ENCODE measurements at places on chromosomes 5 and 9.
A peak's percentile ranks its signal among the peaks of the same experiment; 100 is the strongest.

GRCh38 chr9:126699401-126699881 is 85.7 kb downstream of the LMX1B start:
- DNase-seq: no peak

DNA sequence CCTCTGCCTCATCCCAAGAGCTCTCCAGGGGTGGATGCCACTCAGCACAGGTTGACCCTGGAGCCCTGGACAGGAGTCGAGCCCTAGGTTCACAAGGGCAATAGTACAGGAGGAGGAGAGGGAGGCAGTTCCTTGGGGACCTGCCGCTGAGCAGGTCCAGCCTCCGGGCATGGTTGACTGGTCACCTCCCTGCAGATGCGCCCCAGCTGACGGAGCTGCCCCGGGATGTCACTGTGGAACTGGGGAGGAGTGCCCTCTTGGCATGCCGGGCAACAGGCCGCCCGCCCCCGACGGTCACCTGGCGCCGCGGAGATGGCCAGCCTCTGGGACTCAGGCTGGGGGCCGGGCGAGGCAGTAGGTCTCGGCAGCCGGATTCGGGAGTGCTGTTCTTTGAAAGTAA is 53.7 kb downstream of the HMCN2 start:
- DNase-seq: no peak

DNA sequence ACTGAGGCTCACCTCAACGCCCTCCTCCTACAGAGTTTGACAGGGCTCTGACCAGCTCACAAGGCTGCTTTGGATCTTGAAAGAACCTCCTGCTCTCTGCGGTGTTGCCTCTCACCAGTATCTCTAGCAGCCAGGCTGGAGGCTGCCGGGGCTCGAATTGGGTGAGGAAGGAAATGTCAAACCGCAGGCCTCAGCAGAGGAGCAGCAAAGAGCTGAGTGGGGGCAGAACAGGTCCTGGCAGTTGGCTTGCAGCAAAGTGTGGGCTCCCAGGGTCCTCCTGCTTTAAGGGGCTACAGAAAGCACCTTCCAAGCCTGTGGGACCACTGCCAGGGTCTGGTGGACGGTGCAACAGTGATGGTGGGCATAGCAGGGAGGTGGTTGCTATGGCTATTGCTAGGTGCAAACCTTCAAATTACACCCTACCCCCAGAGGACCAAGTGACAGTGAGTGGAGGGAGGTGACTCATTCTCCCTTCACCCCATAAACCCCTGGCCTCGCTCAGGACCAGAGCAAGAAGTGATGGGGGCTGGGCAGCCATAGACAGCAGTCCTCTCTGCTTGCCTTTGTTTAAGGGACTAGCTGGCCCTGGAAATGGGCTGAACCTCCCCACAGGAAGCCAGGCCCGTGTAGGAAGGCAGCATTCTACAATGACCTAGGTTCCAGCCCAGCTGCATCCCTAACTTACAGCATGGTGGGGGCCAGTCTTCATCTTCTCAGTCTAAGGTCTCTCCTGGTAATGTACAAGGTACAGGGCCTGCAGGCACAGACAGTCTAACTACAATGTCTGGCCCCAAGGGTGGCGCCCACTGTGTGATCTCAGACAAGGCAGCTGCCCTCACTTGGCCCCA is 18.7 kb downstream of the LCP2 start:
- DNase-seq: no peak

- no peak for DNase-seq
Measured at GRCh38 chr5:138975098-138975847, 100.1 kb upstream of the LRRTM2 start.

DNA sequence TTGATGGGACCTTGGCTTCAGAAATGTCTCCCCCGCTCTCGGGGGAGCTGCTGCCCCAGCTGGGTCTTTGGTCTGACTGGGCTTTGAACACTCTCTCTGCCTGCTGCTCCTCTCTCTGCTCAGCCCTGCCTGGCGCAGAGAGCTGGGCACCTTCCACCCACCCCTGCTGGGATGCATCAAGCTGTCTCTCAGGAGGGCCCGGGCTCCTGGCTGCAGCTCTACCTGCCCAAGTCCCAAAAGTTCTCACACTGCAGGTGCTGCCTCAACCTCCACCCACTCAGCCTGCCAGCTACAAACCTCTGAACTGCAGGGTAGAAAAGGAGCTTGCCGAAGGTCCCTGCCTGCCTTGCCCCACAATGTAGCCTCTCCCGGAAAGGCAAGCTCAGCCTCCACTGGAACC is 36.7 kb downstream of the IRX2 start:
- DNase-seq: no peak

DNA sequence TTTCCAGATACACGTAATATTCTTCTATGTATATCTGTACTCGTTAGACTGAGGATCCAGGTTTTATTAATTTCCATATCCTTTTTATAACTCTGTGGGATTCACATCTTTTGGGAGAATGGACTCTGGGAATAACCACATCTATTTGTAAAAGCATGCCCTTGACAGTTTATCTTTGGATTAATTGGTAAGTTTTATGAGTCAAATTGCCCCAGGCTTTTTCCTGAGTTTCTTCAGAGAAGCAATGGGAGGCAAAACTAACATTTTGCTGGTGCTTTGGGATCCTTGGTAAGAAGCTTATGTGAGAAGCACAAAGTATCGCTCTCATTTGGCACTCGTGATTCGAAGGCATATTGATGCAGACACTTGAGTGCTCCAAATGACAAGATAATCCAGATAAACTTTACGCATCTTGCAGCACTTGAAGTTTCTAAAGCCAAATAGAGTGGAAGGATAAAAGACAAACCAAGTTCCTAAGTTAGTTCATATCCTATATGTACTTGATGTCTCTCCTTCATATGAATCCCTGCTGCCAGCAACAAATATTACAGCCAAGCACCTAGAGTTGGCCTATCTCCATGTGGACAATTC is 324.7 kb downstream of the TLE4 start:
- DNase-seq: peak; percentile 12

GRCh38 chr5:134547579-134547978 is 22.1 kb downstream of the JADE2 start:
- DNase-seq: no peak

DNA sequence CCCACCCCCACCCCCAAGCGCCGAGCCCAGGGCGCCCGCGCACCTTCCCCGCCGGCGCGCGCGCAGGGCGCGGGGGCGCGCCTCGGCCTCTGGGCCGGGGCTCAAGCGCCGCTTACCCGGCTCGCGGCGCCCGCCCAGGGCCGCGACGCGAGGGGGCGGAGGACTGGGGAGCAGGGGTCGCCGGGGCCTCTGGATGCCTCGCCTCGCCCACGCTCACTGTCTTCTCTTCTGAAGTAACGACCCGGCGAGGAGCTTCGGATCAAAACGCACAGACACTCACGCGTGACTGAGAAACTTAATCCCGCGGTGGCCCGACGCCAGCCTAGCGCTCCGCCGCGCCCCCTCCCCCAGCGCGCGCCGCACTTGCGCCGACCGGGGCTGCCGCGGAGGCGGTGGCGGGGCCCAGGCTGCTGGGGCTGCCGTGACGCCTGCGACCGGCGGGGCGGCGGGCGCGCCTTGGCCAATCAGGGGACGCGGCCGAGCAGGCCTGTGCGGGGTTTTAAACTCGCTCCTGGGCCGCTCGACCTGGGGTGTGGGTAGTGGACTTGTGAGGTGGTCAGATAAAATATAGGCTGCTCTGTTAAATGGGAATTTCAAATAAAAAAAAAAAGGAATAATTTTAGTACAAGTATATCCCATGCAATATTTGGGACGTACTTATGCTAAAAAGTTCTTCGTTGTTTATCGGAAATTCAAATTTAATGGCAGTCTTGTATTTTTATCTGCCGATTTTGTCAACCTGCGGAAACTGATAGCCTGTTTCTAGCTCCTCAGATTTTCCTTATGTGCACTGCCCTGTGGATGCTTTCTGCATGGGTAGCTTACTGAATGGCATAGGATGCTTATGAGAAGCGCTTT is at the start of gene MPDZ:
Gene MPDZ (minus strand): TSS at position 409 of the 858 bp plus-strand sequence. CDS start 29,377 bp downstream, outside the sequence.
- DNase-seq: no peak

GRCh38 chr9:131642496-131643083 is 97.3 kb downstream of the PRRT1B start:
- DNase-seq: no peak

- DNase-seq: no peak
Measured at GRCh38 chr9:78938821-78939220, 632.9 kb upstream of the TLE4 start.

- DNase-seq: no peak
Measured at GRCh38 chr5:94240993-94241651, 377.3 kb downstream of the KIAA0825 start.

DNA sequence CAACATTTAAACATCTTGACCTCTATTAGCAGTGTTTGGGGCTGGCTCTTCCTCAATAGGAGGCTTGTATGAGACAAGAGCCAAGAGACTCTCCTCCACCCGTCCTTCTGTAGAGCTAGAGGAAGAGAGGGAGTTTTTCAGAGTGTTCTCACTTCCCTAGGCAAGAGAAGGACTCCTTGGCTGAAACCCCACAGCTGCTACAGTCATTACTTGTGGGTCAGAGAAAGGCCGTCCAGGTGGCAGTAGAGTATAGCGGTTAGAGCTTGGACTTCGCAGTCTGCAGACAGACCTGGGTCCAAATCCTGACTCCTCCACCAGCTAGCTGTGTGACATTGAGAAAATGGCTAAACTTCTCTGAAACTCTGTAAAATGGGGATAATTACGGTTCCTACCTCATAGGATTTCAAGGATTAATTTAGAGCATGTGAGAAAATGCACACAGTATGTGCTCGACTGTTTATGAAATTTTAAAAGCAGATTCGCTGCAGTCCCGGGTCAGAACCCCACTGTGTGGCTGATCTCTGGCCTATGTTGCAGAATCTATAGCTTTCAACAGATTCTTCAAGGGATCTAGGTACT is 80.8 kb upstream of the ARAP3 start:
- no peak for DNase-seq

DNA sequence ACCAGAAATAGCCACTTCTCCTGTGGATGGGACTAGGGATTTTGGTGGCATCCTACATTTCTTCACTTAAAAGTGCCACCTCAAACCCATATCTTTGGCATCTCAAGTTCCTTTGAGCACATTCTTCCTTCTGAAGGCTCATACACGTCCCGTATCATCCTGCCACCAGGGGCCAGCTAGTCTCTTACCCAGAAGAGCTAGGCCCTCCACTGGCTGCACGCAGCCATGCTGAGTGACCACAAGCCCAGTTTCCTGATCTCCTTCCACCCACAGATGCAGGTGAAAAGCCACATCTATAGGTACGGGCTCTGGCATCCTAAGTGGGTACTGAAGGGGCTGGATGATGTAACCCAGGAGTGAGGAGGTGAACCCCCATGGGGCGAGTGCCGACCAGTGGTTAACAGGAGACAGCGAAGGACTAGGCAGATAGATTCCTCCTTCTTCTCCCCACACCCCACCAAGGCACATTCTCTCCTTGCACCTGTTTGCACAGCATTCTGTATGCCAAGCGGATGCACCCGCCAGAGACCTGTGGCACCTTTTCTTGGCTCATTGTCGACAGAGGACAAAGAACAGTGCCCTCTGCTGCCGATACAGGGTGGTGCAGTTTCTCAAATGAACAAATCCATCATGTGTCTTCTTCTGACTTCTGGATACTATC is 14.4 kb upstream of the SCGB3A1 start:
- no peak for DNase-seq

- no peak for DNase-seq
Measured at GRCh38 chr5:16534280-16534679, 68.7 kb upstream of the ZNF622 start.

GRCh38 chr5:139811274-139811607 is 15.6 kb downstream of the PSD2 start:
- DNase-seq: no peak

GRCh38 chr5:144711172-144711571 is 540.5 kb downstream of the KCTD16 start:
- no peak for DNase-seq

DNA sequence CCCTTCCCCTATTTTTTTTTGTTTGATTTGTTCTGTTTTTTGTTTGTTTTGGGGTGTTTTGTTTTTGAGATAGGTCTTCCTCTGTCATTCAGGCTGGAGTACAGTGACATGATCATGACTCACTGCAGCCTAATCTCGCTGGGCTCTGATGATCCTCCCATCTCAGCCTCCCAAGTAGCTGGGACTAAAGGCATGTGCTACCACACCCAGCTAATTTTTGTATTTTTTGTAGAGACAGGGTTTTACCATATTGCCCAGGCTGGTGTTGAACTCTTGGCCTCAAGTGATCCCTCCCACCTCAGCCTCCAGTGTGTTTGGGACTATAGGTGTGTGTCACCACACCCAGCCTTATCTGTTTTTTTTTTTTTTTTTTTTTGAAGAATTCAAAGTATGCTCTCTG is 605.4 kb downstream of the DNAH5 start:
- no peak for DNase-seq

GRCh38 chr5:126971455-126972031 is 58.8 kb downstream of the MARCHF3 start:
- DNase-seq: no peak

DNA sequence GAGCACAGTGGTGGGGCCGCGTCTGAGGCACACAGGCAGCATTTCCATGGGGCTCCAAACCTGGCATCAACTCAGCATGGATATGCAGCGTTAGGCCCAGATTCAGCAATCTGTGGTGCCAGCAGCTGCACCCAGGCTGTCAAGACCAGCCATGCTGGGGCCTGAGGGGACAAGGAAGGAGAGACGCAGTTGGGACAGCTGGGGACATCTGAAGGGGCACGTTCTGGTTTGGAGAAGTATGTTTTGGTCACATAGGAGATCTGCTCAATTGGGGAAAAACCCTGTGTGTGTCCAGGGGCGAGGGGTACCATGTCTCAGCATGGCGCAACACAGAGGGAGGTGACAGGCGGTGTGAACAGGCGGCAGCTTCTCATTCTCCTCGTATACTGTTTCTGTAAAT is 66.6 kb upstream of the ECM2 start:
- no peak for DNase-seq

DNA sequence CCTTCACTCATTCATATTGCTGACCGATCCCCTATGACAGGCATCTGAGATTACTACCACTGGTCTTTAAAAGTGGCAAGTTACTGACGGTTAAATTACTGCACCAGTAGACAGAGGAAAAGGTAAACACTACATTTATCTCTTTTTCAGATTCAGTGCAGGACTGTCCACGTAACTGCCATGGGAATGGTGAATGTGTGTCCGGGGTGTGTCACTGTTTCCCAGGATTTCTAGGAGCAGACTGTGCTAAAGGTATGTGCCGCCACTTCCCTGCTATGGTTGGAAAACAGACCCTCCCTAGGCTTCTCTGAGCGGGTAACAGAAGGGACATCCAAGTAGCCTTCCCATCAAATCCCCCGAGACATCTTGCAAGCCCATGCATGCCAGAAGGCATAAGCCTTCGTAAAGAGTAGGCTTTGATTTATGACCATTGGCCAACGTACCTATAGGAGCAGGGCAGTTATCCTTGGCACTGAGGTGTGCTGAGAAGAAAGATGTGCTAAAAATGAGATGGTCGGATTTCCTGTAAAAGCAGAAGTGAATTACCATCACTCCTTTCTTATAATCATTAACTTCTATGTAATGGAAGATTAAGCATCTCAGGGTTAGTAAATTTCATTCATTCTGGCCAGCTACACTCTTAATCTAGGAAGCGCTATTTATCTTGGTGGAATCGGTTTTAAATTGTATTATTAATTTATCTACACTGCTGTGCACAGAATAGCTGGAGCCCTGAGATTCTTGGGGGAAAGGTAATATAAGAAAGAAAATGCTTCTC is 193.4 kb upstream of the WWC1 start:
- DNase-seq: no peak

Data from SK-N-MC (cell line).